ENCODE measurements at places on chromosomes 7 and 10. TPM values are rescaled to one million over a fixed set of nuclear protein-coding genes. Genes with fewer than 3 reads are reported as not detected.

Gene VWDE
- total RNA-seq, result 17.0 TPM

Gene TCERG1L
- total RNA-seq, result not detected

Gene UNC5B
- total RNA-seq, result 4.9 TPM

Gene ERVW-1
- not detected for total RNA-seq

Gene SPDYE8
- total RNA-seq, result not detected

Gene FAM53B
- total RNA-seq, result 17.0 TPM

Gene ITIH5
- total RNA-seq, result 18.7 TPM

Gene SEMA3D
- total RNA-seq, result 3.5 TPM

Gene ZNF853
- 5.8 TPM for total RNA-seq

Gene PGAM1
- 171 TPM for total RNA-seq

Gene LLCFC1
- total RNA-seq, result not detected

Gene C7orf57
- total RNA-seq, result not detected

Gene UCMA
- not detected for total RNA-seq

Gene HECW1
- 0.66 TPM for total RNA-seq

Gene HOXA2
- total RNA-seq, result 1.3 TPM

Gene GRB10
- total RNA-seq, result 71.1 TPM

Gene SPAM1
- total RNA-seq, result not detected

Gene MKI67
- 6.4 TPM for total RNA-seq

Gene HOXA5
- 22.6 TPM for total RNA-seq

Gene EBLN1
- not detected for total RNA-seq

Gene GPR85
- 0.33 TPM for total RNA-seq

Gene ADAM8
- total RNA-seq, result 6.6 TPM

Gene LMBR1
- total RNA-seq, result 90.6 TPM

Gene FAM25C
- not detected for total RNA-seq

Gene SPDYE1
- not detected for total RNA-seq

Gene GPC2
- 3.4 TPM for total RNA-seq

Gene SLIT1
- total RNA-seq, result 0.16 TPM

Gene ADARB2
- 2.0 TPM for total RNA-seq

Gene GIMAP5
- 36.0 TPM for total RNA-seq

Gene MCM7
- 51.7 TPM for total RNA-seq

Gene LRRTM3
- not detected for total RNA-seq

Gene ZNF485
- 4.0 TPM for total RNA-seq

Gene SCIN
- 1.3 TPM for total RNA-seq

Gene CD36
- total RNA-seq, result 240 TPM

Gene SPDYE16
- 0.73 TPM for total RNA-seq

Gene MEIG1
- total RNA-seq, result not detected

Gene NPTX2
- 3.2 TPM for total RNA-seq

Gene FRMPD2
- 1.9 TPM for total RNA-seq

Gene AEBP1
- total RNA-seq, result 85.6 TPM

Gene TRPV6
- 13.4 TPM for total RNA-seq

Gene CTBP2
- 53.1 TPM for total RNA-seq

Gene SUV39H2
- total RNA-seq, result 4.6 TPM

Gene ZNF487
- 8.5 TPM for total RNA-seq

Gene GPR26
- not detected for total RNA-seq

Gene CNTNAP2
- 0.29 TPM for total RNA-seq

Gene JMJD1C
- total RNA-seq, result 162 TPM

Gene SLC29A4
- 2.3 TPM for total RNA-seq

Gene GHRHR
- not detected for total RNA-seq

Data from breast epithelium (tissue), 4 donors.